NCI-H2107 (cell line): ENCODE measurements at places on chromosomes 5 and 9.

GRCh38 chr5:135691044-135691443 lies 112.3 kb upstream of the CXCL14 start:
- no peak for DNase-seq

GRCh38 chr5:25701936-25702335 lies 1057.2 kb upstream of the CDH10 start:
- DNase-seq: no peak

DNA sequence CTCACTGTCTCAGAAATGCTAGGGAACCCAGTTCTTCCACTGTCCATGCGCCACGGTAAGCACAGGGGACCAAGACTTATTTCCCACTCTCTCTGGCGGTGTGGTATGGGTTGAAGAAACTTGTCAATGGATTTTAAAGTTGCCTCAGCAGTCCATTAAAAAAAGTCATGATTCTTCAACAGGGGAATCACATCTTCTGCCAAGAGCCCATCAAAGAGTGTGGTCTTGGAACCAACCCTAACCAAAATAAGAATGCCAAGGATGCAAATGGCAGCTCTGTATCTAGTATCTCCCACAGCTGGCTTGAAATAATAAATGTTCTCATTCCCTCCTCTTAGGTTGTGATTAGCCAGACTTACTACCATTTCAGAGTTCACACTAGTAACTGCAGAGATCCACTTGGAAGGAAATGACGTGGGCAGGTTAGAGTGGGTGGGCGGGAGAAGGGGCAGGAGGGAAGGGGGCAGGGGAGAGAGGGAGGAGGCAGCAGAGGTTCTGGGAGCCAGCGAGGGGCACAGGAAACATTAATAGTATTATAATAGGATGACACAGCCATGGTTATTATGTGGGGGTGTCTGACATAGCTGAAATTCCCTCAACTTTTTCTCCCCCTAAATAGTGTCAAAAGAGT lies 17.6 kb downstream of the PTCH1 start:
- DNase-seq: no peak

DNA sequence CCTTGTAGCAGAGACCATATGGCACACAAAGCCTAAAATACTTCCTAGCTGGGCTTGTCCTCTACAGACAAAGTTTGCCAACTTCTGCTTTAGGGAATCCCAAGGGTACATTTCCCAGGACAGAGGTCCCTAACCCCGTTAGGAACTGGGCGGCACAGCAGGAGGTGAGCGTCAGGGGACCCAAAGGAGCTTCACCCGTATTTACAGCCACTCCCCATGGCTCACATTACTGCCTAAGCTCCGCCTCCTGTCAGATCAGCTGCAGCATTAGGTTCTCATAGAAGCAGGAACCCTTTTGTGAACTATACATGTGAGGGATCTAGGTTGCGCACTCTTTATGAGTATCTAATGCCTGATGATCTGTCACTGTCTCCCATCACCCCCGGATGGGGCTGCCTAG lies 88.5 kb upstream of the TRPM3 start:
- DNase-seq: no peak

DNA sequence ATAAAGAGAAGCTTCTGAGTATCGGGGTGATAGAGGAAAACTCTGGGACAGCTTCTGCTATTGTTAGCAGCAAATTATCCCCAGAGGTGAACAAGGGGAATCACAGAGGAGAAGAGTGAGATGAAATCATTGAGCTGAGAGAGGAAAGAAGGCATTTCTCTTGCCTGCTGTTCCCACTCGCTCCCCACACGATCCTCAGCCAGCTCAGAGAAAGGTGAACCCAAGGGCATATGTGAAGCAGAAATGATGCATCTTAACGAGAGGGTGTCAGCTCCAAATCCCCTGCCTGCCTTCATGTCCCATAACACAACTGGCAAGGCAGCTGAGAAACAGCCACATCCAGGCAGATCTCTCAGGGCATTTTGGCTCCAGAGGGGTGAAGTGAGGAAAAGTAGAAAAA lies 111.6 kb downstream of the BRINP1 start:
- no peak for DNase-seq

- DNase-seq: no peak
Observed at GRCh38 chr5:124872615-124873014, 126.2 kb upstream of the ZNF608 start.

GRCh38 chr5:171336521-171337209 lies 27.6 kb downstream of the TLX3 start:
- no peak for DNase-seq

DNA sequence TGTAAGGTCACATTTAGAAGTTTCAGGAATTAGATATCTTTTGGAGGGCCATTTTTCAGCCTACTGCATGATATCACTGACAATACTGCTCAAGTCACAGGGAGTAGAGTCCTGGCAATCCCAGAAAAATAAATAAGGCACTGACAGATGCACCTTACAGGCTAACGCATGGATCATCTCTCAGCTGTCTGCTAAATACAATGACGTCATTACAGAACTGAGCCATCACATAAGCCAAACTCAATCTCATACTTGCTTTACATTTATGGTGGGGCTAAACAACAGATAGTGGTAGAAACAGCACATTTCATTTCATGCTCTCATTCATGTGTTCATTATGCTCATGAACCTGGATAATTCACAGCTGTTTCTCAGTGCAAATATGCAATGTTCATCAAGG lies 243.7 kb downstream of the SEMA5A start:
- no peak for DNase-seq

DNA sequence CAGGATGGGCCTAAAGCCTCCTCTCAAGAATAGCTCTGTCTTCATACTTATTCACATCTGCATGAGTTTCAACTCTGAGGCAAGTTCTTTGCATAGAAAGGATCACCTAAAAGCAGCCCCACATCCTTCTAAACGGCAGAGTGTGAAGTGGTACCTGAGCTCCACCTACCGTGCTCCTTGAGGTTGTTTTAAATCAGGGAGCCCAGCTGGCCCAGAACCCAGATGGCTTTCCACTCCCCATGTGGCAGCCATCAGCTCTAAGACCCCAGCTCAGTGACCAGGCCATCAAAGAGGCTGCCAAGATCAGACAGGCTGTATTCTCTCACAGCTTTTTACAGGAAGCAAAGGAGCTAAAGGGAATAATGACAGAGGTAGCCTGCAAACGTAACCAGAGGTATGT lies 299.3 kb downstream of the RASEF start:
- DNase-seq: no peak

DNA sequence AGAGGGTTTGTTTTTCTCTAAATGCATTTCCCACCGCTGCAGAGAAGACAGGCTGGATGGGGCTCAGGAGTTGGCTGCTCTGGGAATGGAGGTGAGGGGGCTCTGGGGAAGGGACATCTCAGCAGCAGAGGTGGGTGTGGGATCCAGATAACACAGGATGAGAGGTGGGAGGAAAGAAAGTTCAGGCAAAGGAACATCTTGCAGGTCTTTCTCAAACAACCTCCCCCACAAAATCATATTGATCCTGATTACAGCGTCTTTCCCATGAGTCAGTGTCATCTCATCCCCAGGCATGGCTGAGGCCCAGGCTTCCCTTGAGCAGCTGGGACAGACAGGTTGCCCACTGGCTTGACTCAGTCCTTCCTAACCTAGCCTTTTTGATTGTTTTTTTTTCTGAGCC lies 11.3 kb upstream of the ACSL6 start:
- DNase-seq: no peak

DNA sequence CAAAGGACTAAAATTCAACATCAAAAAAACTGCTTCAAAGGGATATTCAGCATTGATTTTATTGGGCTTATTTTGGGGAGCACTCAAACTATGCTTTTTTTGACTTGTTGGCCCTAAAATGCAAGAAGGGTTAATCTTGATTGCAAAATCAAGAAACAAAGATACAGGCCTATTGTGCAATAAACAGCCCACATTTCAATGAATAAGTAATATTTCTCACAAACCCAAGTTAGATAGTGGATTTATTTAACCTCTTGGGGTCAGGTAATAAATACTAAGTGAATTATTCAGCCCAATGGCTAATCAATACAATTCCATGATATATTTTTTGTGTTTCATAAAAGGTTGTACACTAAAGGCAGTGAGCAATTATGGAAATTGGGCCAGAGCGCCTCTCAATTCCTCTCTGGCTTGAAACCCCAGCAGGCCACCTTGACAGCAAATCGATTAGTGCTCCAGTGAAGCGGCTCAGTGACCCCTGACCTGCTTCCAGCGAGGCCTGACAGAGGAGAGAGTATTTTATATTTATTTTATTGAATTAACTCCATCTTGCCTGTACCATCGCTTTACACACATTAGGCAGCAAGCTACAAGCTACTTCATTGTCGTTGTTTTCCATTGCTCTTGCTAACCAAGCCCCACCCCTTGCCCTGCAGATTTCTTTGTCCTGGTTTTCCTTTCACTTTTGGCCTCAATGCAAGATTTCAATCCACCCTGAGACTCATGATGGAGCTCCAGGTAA lies 65.5 kb downstream of the EBF1 start:
- DNase-seq: peak; percentile 11

DNA sequence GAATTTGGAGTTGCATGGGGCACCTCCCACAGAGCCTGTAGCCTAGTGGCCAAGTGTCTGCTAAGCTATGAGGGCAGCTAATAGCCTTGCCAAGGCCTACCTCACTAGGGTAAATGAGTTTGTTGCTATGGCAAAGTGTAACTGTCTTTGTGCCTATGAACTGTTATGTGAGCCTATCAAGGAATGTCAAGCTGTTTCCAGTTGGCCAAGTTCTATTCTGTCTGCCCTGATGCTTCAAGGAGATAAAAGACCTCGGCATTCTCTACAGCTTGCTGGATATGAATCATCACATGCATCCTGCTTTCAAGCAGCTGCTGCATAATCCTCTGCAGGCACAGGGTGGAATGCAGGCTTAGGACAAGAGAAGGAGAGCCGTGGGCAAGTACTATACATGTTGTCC lies 69.8 kb upstream of the CCDC112 start:
- DNase-seq: no peak

DNA sequence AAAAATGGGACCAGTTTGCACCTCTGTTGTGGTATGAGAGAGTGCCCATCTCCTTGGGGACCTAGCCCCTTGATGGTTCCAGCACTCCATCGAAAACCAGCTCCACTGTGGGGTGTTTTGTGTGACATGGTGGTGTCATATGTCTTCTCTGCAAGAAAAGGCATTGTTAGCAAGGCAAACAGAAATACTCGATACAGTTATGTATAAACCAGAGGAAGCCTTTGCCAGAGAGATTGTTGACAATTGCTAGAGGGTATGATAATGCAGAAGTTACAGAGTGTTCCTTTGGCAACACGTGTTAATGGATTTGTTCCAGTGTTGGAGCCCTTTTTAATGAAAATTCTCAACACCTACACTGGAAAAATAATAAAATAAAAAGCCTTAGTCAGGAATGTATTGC lies 270.4 kb upstream of the DMRT1 start:
- DNase-seq: no peak

- DNase-seq: no peak
Observed at GRCh38 chr9:108117795-108118194, 628.2 kb upstream of the KLF4 start.

GRCh38 chr9:104700306-104700705 lies 6.0 kb downstream of the OR13D1 start:
- no peak for DNase-seq

GRCh38 chr5:68169903-68170302 lies 45.7 kb upstream of the PIK3R1 start:
- DNase-seq: no peak

DNA sequence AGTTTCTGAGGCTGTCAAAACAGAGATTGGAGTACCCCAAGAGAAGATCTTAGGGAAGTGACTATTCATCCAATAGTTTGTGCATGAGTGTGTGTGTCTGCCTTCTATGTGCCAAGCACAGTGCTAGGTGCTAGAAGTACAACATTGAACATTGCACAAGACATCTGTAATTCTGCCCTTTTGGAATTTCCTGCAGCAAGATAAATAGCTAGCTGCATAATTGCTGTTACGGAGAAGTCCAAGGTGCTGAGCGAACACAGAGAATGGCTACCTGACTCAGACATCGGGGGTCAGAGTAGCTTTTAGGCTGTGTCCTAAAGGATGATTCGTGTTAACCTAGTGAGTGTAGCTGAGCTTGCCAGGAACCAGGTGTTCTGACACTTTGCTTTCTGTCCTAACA lies 44.8 kb downstream of the PAPPA start:
- no peak for DNase-seq

- DNase-seq: no peak
Observed at GRCh38 chr5:110916381-110917049, 155.0 kb upstream of the TSLP start.

DNA sequence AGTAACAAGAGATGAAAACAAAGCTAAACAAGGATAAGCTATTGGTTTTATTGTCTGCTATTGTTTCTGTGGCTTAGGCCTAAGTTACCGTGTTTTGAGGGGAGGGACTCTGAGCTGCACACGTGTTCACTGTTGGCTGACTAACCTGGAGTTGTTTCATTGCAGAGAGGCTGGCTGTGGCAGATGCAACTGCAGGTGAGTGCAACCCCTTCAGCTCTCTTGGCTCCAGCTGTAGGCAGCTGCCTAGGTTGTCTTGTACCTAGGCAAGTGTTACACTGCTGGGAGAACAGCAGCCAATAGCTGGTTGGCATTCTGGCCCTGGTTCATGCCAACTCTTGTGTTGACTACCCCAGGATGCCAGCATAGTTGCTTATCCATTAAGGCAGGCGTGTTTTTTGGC lies 17.6 kb upstream of the MATR3 start:
- no peak for DNase-seq

DNA sequence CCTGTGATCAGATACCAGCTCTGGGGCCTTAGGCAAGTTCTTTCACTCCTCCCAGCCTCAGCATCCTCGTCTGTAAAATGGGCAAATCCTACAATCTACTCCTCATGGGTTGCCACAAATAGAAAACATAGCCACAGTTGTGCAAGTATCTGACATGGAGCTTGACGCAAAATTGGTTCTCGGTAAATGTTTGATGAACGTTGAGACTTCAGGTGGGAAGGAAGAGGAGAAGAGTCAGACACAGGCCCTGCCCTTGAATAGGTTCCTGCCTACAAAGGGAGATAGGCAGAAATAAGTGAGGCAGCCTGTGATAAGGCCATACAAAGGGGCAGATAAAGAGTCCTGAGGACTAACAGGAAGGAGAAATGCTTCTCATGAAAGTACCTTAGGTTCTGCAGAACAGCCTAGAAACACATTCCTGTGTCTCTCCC lies 26.1 kb upstream of the CPEB4 start:
- no peak for DNase-seq

DNA sequence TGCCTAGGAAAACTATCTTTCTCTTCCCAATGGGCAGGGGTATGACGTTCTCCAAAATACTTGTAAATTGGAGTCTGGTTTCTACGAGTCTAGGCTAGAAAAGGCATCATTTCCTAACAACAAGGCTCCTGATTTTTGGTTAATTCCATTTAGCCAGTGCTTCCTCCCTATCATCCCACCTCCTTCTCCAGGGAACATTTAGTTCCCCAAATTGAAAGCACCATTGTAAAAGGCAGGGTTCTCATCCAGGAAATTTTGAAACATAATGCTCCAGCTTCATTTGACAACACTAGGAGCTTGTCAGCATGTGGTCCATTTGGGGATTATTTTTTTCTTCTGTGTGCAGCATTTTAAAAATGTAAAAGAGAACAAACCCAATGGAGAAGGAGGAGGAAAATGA lies 256.5 kb upstream of the GRIA1 start:
- DNase-seq: no peak
